ENCODE measurements at places on chromosomes 2 and 18.

DNA sequence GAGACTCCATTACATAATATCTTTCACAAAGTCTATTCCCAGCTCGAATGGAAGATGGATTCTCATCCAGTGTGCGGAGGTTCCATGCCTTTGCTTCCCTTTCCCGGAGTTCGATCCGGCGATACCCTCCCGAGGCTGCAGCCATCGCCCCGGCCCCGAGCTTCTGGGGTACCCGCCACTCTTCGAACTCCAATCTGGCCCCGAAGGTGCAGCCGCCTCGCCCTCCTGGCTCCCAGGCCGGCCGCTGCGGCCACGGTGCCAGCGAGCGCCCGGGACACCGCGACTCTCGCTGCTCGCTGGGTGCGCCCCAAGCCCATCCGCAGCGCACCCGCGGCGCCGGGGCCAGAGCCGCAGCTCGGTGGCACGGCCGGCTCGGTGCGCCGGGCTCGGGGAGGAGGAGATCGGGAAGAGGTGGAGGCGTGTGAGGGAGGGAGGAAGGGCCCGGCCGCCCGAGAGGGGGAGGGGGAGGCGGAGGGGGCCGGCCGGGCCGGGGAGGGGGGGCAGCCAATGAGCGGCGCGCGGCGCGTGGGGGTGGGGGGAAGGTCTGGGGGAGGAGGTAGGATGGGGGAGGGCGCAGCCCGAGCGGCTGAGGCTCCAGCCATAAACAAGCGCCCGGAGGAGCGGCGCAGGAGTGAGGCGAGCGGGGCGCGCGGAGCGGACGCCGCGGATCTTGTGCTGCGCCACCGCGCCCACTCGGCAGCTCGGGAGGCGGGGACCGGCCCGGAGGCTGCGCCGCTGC, at the start of gene CRIM1:
Gene CRIM1, plus strand, starts transcription at position 628 of the 739 bp plus-strand sequence. CDS start 515 bp downstream, outside the sequence.
- DNase-seq, result peak; percentile 29

DNA sequence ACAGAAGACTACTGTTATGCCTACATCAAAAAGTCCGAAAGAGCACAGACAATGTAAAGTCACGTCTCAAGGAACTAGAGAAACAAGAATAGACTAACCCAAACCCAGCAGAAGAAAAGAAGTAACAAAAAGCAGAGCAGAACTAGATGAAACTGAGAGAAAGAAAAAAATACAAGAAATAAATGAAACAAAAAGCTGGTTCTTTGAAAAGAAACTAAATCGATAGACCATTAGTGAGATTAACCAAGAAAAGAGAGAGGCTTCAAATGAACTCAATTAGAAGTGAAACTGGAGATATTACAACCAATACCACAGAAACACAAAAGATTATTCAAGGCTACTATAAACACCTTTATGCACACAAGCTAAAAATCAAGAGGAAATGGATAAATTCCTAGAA, 271.8 kb downstream of the MBD2 start:
- no peak for DNase-seq

DNA sequence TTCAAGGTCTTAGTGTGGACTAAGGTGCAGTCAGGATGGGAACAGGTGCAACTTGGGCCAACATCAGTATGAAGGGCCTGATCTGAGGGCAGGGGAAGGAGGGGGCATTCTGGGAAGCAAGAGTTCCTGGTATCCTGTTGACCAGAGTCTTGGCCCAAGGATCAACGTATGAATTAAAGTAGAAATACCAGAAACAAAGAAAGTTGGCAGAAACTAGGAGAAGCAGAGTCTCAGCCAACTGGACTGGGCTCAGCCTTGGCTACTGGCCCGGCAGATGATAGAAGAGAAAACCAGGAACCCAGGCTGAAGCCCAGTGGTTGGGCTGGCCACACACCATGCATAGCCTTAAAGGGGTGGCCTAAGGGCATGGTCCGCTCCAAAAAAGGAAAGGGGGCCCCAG, 2.3 kb downstream of the CETN1 start:
- no peak for DNase-seq

DNA sequence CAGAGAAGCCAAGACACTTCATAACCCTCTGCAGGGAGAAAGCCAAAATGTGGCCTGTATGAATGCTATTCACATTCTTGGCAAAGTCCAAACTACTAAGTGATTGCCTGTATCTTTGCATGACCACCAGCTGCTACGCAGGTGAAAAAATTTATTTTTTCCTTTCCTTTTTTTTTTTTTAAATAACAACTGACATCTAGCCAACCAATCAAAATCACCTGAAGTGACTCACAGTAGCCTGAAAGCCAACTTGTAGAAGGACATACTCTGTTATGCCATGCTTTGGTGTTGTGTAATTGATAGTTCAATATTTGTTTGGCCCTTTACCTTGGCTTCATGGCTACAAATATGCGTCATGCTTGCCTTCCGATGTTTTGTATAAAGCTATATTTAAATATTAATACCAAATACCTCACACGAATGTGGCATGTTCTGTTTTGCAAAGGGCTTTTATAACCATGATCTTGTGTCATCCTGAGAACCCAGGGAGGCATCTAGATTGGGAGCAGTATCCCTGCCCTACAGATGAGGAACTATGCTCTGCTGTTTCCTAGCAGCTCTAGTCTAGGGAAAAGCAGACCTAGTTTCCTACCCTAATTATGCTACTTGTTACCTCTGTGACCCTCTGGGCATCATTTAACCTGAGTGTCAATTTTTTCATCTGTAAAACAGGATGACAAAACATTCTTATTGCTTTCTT, 102.1 kb downstream of the MYOM1 start:
- no peak for DNase-seq

GRCh38 chr18:34772887-34773286, 62.8 kb downstream of the DTNA start:
- no peak for DNase-seq

GRCh38 chr2:23703037-23703582, 223.8 kb downstream of the ATAD2B start:
- DNase-seq, result no peak

DNA sequence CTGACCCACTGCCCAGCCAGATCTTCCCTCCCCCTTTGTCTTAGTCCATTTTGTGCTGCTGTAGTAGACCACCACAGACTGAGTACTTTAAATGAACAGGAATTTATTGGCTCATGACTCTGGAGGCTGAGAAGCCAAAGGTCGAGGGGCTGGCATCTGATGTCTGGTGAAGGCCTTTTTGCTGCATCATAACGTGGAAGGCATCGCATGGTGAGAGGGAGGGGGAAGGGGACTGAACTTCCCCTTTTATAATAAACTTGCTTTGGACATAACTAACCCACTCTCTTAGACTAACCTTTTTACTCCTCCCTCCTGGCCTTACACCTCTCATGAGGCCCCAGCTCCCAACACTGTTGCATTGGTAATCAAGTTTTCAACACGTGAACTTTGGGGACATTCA, 83.8 kb downstream of the MAP4K4 start:
- no peak for DNase-seq

DNA sequence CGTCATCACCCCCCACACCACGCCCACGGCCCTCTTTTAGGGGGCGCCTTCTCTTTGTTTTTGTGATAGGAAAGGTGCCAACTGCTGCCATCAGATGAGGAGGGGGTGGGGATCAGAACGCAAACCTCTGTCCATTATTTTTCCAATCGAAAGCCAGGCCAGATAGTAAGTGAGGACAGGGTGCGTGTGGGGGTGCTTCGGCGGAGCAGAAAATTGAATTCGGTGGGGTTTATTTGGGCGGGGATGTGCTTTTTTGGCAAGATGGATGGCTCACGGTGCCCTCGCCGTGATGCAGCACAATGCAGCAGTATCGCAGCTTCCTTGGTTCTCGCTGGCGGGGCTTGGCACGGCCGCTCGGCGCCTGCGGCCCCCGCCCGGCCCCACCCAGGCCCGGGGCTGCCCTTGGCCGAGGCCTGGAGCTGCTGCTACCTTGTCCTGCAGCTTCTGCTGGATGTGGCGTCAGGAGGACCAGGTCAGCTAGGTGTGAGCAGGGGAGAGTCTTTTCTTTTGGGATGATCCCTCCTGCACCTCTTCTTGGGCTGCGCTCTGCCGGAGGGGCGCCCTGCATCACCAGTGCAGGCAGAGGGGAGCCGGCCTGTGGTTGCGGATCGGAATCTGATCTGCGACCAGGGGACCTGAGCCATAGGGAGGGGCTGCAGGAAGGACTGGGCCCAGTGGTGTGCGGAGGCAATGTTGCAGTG, 1.3 kb downstream of the SPTBN1 start:
- no peak for DNase-seq

- DNase-seq, result no peak
Measured at GRCh38 chr2:179239195-179239594, 25.4 kb downstream of the SESTD1 start.

- DNase-seq, result no peak
Measured at GRCh38 chr2:47798631-47799030, 15.7 kb downstream of the MSH6 start.

- DNase-seq, result no peak
Measured at GRCh38 chr2:190859347-190860297, 21.0 kb upstream of the GLS start.

DNA sequence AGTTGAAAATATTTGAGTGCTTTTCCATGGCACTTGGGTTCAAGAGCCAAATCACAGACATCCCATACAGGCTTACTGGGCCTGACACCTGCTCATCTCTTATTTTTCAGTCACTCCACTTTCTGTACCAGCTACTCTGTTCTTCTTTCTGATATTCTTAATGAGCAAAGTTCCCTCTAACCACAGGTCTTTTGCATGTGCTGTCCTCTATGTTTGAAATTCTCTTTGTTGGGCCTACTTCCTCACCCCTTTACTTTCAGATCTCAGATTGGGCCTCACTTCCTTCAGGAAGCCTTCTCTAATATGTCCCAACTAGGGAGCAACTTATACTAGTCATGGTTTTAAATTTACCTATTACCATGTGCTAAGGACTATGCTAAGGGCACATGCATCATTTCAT, 81.8 kb upstream of the RBMS1 start:
- DNase-seq, result no peak

DNA sequence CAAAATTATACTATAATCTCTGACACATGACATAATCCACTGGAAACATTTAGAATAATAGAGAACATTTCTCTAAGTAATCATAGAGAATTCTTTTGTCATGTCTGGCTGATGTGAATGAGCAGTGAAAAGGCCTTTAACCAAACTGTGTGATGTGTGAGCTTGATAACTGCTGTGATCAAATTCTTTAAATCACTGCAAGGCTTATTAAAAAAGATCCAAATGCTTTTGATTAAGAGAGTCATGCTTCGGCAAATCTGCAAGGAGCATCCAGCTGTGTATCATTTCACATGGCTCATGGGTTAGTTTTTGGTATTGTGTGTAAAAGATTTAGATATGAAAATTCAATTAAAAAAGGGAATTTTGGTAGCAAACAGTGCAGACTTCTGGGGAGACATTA, 58.6 kb upstream of the TFPI start:
- no peak for DNase-seq

- no peak for DNase-seq
Measured at GRCh38 chr2:105597806-105598803, 146.6 kb upstream of the NCK2 start.

DNA sequence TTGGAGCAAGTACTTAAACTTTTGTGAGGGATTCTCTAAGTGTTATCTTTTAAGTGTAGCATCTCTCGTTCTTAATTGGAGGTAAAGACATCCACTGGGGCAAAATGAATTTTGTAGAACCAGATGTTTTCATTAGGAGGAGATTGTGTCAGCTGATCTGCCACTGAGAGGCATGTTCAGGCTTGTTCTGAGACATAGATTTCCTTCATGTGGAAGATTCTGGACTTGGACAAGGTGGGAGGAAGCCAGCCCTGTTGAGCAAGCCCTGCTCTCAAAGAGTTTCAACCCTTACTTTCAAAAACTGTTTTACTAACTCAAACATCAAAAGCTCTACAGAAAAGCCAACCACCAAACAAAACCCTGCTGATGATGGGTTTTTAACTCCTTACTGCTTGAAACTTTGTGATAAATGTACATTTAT, 6.5 kb downstream of the MAP4K4 start:
- DNase-seq, result no peak

GRCh38 chr2:12877761-12878160, 161.0 kb downstream of the TRIB2 start:
- no peak for DNase-seq

All from activated T-helper 1 cell treated with anti-CD3 and anti-CD28 coated beads, Interleukin-2, amount 50 U/mL, for 16 hours (primary cell).